Inflammatory macrophage treated with lipopolysaccharide for 4 hours (primary cell): ENCODE measurements at places on chromosomes 2 and 18.
A peak's percentile ranks its signal among the peaks of the same experiment; 100 is the strongest.

DNA sequence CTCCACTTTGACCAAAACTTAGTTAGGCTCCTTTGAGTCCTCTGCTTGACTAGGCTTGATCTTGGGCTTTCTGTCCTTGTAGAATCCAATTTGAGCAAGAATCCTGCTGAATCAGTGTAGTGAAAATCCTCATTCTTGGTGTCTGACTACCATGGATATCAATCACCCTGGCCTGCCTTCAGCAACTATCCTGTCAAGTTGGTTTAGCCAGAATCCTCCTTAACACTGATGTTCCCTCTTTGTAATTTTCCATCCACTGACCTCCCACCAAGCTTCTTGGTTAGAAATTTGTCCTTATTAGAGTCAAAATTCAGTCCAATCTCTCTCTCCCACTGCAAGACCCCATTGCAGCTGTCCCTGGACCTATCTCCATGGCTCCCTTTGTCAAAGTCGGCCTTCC lies 494 bp upstream of the RBM45 start:
- DNase-seq, result no peak

DNA sequence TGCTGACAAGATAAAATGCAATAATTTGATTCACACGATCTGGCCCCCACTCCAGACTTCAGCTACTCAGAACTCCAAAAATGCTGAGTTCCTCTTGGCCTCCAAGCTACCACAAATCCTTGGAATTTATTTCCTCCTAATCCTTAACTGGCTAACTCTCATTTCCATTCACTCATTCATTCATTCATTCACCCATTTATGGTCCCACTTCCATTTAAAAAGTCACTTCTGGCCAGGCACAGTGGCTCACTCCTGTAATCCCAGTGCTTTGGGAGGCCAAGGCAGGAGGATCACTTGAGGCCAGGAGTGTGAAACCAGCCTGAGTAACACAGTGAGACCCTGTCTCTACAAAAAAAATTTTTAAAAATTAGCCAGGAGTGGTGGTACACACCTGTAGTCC lies 12.5 kb downstream of the SOS1 start:
- no peak for DNase-seq

- no peak for DNase-seq
Measured at GRCh38 chr2:158211502-158211901, 109.8 kb downstream of the UPP2 start.

GRCh38 chr2:98715812-98716451 lies 15.0 kb downstream of the MGAT4A start:
- DNase-seq, result no peak

GRCh38 chr2:197251576-197251975 lies 59.0 kb downstream of the ANKRD44 start:
- peak; percentile 28 for DNase-seq

GRCh38 chr2:123073956-123074355 lies 951.1 kb upstream of the CNTNAP5 start:
- peak; percentile 2 for DNase-seq

GRCh38 chr2:67451086-67451832 lies 54.1 kb downstream of the ETAA1 start:
- no peak for DNase-seq

DNA sequence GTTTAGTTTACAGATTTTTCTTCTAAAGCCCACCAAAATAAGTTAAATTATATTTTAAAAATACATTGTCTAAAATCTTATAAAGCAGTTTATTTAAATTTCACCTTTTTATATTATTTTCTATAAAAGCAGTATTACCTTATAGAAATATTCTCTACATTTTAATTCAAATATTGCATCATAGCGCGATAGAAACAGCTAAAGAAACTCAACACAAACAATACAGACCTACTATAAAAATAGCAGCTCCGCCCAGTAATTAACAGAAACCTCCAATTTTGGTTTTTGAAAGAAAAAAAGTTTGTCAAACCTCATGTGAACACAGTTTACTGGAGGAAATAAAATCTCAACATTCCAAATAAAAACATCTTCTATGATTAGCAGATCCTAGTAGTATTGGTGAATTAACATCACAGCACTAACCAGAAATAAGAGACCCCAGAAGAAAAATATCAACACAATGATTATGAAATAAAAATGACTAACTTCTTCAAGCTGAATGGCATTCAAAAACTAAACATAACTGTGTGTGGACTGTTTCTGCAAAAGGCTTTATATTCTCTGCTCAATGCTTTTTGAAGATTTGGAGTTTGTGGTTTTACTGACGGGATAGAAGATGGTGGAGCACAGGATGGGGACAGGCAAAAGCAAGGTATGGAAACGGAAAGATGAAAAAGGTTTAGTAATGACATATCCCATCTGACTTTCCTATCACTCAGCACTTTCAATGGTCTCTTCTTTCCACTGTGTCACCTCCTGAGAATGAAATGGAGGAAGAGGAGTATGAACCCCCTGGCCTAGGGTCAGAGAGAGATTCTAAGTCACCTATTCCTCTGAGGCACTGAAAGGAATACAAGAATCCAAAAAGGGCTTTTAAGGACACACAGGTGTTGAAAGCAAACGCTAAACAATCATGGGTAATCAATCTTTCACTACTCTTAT lies 17.5 kb downstream of the MAP4K3 start:
- no peak for DNase-seq

DNA sequence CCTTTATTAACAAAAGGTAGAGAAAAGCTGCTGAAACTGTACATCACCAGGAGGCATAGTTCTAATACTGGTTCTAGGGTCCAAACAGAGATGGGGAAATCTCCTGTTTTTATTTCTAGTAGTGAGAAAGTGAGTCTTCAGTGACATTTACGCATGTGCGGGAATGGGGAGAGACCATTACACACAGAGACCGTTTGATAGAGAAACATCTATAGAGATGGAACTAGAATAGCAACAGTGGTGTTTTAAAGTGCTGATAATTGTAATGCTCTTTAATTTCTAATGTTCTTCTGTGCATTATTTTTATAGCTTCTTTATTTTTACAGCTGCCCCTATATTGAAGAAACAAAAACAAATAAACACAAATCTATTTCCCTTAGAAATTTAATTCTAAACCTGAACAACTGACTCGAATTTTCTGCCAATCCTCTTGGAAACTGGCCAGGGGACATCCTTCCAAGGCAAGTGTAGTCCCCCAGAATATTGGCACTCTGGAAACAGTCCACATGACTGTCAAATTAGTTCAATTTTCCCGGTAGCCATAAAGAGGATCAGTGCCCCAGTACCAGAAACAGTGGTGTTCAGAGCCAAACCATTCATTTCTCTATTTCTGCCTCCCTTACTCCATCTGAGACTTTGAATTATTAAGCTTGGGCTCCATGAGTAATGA lies 260.9 kb downstream of the ICOS start:
- DNase-seq, result no peak

DNA sequence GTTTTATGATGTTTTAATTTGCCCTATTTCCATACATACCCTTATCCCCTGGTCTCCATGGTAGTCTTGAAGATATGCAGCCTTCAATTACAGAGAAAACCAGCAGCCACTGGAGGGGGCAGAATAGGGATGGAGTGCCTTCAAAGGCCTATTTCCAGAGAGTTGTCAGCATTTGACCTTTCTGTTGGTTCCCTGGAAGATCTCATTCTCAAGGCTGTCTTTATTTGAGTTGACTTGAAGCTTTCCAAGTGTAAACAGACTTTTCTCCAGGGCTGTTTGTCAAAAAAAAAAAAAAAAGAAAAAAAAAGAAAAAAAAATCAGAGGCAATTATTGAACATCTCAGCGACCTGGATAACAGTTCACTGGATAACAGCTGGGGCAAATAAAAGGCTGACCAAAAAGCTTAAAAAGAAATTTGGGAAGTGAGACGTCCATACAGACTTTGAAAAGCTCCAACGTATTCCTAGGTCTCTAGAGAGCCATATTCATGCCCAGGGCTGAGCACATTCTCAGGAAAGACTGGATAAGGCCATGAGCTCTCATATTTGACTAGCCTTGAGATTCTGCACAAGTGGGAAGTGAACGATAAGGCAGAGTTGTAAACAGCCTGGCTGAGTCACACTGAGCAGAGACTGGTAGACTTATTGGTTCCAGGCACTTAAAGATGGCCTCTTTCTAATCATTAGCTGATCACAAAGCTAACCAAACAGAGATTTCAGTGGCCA lies 126.6 kb downstream of the VAPA start:
- DNase-seq, result no peak

GRCh38 chr2:159637988-159638501 lies 21.7 kb upstream of the BAZ2B start:
- DNase-seq, result no peak

- DNase-seq, result no peak
Measured at GRCh38 chr2:109409321-109410038, 204.3 kb downstream of the SEPTIN10 start.

DNA sequence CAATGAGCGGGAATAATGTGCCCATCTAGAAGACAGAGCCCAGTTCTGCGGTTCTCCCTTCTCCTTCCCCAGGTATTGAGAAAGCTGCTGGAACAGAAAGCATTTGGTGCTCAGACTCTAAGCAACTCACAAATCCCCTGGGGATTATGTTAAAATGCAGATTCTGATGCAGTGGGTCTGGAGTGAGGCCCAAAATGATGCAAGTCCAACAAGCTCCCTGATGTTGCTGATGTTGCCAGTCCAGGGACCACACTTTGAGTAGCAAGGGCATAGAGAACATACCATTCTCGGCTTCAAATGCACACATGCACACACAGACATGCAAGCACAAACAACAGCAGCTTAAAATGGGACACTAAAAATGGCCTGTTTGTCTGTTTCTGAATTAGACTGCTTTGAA lies 274.8 kb upstream of the NCKAP5 start:
- DNase-seq, result no peak

GRCh38 chr2:230435431-230435830 lies 19.4 kb downstream of the SP100 start:
- no peak for DNase-seq

- no peak for DNase-seq
Measured at GRCh38 chr18:46623541-46623940, 33.5 kb downstream of the LOXHD1 start.

- no peak for DNase-seq
Measured at GRCh38 chr2:66442516-66443185, 7.7 kb downstream of the MEIS1 start.

DNA sequence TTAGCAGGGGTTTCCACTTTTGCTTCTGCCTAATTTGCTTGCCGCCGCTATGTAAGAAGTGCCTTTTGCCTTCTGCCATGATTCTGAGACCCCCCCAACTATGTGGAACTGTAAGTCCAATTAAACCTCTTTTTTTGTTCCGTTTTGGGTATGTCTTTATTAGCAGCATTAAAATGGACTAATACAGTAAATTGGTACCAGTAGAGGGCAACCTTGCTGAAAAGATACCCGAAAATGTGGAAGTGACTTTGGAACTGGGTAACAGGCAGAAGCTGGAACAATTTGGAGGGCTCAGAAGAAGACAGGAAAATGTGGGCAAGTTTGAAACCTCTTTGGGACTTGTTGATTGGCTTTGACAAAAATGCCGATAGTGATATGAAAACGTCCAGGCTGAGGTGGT lies 216.1 kb upstream of the FSIP2 start:
- no peak for DNase-seq

DNA sequence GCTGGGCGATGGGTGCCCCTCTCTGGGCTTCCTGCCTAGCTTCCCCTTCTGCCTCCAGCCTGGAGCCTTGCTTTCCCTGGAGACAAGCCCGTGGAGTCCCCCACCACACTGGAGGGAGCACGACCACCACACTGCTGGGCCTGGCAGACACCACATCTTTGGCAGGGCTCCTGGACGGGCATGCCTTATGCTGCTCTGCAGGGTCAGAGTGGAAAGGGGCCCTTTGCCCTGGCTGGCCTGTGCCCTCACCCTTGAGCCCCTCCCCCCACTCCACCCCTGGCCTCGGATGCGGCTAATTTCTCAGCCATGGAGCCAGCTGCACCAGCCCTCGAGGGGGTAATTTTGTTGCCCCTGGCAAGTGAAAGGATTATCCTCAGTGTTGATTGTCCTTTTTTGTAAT lies 194.5 kb downstream of the LOXHD1 start:
- DNase-seq, result no peak

GRCh38 chr2:29663268-29663667 lies 258.1 kb downstream of the ALK start:
- DNase-seq, result no peak

DNA sequence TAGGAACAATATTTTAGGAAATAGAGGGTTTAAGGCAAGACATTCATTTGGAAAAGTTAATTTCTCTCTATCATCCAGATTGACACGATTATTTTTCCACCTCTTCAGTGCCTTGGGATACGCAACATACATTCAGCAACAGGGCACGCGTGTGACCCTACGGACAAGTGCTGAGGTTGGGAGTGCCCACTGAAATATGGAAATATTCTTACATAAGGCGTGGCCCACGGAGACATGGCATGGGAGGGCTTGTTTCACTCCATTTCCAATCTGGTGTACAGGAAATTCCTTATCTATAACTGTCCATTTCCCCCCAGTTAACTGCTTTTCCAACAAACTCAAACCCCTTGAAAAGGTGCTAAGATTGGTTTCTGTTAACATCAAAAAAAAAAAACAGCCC lies 20.9 kb upstream of the KIDINS220 start:
- DNase-seq, result no peak

DNA sequence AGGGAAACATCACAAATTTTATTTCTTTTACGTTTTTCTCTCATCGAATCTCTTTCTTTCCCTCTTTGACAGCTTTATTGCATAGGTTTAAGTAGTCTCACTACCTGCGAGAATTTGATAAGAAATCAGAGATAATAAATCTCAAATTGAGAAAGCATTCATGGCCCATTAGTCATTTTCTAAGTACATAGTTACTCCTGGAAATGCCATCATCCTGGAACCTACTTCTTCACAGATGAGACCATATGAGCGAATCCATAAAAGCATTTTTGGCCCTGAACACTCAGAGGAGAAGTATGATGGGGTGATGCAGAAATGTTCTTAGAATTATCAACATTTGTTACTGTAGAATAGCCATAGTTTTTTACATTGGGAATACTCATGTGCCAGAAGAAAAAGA lies 138.0 kb upstream of the ARHGAP28 start:
- no peak for DNase-seq

GRCh38 chr2:220795705-220796104 lies 776.4 kb downstream of the EPHA4 start:
- DNase-seq, result no peak

DNA sequence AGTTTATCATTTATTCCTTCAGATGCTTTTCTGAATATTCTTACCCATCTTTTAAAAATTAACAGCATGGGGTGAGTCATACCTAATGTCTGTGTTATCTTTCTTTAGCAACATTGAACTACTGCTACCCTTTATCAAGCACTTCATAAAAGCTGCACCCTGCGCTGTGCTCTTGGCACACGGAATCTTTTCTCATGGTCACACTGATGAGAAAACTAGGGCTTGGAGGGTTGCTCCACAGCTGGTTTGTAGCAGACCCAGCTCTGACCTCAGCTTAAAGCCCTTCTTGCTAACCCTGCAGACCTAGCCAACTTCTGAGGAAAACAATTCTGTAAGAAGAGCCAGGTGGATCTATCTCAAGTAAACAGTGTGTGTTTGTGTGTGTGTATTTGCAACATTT lies 106.3 kb downstream of the RNF144A start:
- no peak for DNase-seq

DNA sequence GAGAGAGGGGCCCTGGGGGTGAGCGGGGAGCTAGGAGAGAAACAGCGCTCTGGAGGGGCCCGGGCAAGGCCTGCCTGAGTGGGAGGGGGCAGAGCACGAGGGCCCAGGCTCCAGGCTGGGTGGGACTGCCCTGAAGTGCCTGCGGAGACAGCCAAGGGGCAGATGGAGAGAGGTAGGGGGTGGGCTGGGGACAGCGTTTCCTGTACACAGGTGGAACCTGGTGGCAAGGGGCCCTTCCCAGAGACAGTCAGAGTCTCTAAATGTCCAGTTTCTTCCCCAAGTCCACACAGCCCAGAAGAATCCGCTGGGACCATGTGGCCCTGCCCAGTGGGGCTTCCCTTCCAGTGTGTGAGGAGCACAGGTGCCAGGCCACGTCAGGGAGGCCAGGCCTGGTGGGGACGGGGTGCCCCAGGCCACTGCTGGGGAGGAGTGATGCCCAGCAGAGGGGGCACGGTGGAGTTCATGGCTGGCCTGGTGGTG lies 1.7 kb upstream of the GPR35 start:
- DNase-seq, result no peak
